NCI-H1105 treated with DMSO at 0.1 percent for 48 hours (cell line): ENCODE measurements at places on chromosomes 6 and 20.

GRCh38 chr20:15763366-15763765 is 809.9 kb downstream of the KIF16B start:
- no peak for DNase-seq

- DNase-seq: no peak
These were observed 55.0 kb downstream of the NOX3 start for GRCh38 chr6:155400654-155400965.

DNA sequence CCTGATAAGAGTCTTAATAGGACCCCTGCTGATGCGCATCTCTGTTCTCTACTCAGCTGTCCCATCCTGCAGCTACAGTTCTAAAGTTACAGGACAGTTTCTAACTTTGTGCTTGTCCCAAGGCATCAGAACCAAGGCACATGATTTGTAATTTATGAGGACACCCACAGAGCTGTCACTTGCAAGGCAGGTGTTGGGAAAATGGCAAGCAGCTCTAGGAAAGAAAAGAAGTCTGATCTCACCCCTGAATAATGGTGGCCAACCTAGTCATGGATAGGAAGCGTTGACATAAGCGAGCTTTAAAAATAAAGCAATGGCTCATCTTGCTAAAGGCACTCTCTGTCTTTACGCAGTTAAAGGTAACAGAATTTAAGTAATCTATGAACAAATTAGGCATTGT is 127.6 kb upstream of the VGLL2 start:
- DNase-seq: no peak

DNA sequence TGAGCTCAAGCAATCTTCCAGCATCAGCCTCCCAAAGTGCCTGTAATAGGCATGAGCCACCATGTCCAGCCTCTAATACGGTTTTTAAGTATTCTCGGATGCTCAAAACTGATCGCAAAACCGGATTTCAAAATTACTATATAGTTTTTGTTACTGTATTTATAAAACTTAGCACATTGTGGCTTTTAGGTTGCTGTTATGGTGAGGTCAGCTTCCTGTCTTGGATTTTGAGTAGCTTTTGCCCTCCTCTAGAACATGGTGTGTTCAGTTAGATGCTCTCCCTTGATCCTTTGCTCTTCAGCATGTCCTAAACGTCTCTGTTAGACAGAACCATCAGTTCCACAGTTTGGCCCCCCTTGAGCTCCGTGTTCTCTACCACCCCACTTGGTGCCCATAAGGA is 96.2 kb downstream of the RPP40 start:
- no peak for DNase-seq

DNA sequence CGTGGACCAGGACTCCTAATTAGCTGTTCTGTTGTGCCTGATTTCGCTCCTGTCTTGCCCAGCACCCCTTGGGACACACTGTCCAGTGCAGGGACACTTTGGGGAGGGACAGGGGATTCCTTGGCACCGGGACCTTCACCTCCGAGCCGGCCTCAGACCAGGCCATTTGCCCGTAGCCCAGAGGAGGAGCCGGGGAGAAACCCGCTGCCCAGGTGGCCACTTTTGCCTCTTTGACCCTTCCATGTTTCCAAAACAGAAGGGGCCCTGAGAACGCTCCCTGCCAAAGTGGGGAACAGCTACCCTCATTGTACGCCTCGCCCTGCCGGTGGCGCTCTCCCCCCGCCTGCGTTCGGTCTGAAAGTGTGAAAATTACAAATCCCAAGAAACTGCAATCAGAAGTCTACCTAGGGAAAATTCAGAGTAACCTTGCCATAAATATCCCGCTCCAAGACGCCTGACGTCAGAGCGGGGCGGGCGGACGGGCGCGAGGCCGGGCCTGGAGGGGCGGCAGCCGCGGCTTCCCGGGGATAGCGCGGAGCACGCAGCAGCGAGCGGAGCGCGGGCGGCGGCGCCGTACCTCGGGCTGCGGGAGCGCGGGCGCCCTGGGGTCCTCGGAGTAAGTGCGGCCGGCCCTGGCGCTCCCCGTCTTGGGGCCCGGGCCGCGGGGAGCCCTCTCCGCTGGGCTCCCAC is at the start of gene DAAM2:
TSS of gene DAAM2 (plus strand) at position 527 of the 690 bp plus-strand sequence. CDS start 63,927 bp downstream, outside the sequence.
- DNase-seq: peak; percentile 33

DNA sequence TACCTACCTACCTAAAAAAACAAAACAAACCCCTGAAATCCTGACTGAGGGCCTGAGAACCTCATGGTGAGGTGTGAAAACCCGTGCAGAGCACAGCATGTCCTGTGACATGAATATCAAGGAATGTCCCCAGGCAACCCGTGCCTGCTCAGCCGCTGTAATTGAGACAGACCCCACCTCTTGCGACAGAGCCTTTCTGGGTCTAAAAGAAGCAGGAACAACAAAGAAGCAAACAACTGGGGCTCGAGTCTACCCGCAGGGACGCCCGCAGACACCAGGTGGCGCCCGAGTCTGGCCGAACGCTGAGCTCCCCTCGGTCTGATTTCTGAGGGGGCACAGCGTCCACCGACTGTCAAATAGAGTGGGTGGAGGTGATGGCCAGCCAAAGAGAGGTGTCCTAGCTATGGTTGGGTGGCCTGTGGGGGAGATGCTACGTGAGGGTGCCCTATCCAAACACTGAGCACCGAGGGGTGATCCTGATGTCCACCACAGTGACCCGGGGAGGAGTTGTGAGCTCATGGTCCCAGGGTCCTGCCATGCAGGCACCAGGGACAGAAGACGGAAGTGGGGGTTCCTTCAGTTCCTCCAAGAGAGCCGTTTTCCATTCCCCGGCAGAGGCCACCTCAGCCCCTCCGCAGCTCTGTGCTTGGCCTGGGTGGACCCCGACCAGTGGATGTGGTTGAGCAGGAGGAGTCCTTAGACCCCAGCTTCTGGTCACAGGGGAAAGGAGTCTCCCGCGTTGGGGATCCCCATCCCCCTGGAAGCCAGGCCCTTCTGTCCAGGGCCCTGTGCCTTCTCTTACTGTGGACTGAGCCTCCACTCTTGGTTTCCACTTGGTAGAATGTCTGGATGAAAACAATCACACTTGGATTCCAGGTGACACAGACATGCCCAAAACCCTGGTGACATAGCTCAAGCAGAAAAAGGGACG is 268.2 kb downstream of the CDC5L start:
- DNase-seq: peak; percentile 54

DNA sequence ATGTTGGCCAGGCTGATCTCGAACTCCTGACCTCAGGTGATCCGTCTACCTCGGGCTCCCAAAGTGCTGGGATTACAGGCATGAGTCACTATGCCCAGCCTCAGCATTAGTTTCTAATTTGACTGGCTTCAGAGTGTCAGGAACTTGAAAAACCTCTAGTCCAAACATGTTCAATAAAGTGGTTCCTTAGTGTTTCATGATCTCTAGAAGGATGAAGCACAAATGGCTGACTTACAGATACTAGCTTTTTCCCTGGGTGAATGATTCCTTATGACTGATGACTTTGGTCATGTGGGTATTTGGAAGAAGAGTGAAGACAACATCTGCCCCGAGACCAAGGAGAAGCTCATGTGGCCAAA is 16.4 kb downstream of the GLYATL3 start:
- no peak for DNase-seq

DNA sequence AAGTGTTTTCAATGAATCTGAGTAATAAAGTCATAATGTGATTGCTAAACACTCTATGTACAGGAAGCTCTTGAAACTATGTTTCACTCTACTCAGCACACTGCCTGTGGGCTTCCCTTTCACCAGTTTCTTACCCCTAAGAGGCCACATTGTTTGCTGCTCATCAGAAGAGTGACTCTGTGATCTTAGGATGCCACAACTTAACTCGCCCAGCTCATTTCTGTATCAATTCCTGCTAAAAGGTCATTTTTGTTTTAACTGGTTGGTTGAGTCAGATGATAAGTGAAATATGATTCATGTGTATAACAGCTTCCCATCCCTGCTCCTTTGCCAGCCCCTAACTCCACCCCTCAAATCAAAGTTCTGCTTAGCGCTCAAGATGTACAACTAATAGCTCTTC is 9.8 kb upstream of the NDUFAF4 start:
- no peak for DNase-seq

- peak; percentile 99 for DNase-seq
These were observed at the start of gene CEP43 for GRCh38 chr6:166999145-166999883. TSS of gene CEP43 (plus strand) at chr6:166999397. CDS start at chr6:166999413, 16 bp downstream.

- DNase-seq: no peak
These were observed 522.1 kb upstream of the BTBD3 start for GRCh38 chr20:11395581-11395980.

GRCh38 chr6:169999367-169999766 is 247.9 kb downstream of the ERMARD start:
- no peak for DNase-seq

GRCh38 chr6:40606526-40606925 is 19.4 kb upstream of the LRFN2 start:
- no peak for DNase-seq

DNA sequence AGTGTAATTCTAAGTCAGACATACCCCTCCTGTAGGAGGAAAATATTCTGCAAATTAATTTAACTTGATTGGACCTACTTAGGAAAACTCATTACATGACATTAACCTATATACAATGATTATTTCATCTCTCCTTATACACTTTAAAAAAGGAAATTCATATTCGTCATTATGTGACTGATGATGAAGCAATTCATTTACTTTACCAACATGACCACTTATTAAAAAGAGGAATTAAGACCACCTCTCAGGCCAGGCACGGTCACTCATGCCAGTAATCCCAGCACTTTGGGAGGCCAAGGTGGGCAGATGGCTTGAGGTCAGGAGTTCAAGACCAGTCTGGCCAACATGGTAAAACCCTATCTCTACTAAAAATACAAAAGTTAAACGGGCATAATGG is 11.6 kb downstream of the AKIRIN2 start:
- DNase-seq: no peak

- peak; percentile 85 for DNase-seq
These were observed 5.2 kb downstream of the FNDC1 start for GRCh38 chr6:159174263-159174969.

GRCh38 chr6:15818491-15818890 is 155.7 kb upstream of the DTNBP1 start:
- no peak for DNase-seq

DNA sequence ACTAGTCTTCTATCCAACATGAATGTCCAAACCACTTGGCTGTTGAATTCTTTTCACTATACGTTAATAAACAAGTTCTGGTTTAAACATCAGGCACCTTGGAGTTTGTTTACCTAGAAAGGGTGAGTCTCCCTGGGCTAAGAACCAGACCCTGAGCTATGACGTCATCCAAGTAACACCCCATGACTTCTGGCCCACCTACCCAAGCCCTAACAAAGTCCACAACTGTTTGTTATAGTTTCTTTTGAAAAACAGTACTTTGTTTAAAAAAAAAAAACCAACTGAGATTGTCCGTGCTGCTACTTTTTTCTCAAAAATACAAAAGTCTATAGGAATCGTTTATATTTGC is 146.9 kb upstream of the BEND6 start:
- no peak for DNase-seq

DNA sequence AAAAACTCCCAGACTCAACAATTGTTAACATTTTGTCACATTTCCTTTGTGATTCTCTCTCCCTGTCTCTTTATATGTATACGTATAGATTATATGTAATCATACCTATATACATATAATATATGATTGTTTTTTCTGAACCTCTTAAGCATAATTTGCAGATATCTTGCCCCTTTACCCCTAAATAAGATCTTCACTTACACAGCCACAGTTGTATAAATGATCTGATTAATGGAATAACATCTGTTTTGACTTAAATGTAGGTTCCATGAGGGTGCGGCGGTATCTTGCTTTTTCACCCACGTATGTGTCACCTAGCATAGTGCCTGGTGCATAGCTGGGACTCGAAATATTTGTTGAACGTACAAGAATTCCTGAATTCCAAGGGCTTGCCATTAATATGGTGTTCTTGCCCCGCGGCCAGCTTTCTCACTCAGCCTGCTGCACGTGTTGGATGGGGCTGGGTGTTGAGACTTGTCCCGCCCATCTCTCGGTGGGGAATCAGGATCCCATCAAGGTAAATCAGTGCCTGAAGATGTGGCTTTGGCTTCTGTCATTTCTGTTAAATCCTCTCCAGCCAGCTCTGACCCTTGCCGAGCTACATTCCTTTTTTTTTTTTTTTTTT is 10.4 kb upstream of the MANBAL start:
- DNase-seq: no peak

DNA sequence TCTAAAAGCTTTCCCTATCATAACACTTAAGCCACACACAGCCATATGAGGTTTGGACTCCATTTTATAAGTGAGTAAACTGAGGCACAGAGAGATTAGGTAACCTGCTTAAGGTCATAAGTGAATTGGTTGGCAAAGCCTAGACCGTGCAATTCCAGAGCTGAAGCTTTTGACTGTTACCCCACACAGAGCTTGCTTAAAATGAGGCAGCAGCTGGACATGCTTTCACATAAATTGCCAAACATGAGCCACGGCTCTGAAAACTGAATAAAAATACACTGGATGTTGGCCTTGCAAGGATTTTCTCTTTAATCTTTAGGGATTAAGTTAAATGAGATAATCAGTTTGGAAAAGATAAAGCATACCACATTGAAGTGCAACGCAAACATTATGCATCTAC is 2.5 kb downstream of the RIPOR2 start:
- DNase-seq: no peak

DNA sequence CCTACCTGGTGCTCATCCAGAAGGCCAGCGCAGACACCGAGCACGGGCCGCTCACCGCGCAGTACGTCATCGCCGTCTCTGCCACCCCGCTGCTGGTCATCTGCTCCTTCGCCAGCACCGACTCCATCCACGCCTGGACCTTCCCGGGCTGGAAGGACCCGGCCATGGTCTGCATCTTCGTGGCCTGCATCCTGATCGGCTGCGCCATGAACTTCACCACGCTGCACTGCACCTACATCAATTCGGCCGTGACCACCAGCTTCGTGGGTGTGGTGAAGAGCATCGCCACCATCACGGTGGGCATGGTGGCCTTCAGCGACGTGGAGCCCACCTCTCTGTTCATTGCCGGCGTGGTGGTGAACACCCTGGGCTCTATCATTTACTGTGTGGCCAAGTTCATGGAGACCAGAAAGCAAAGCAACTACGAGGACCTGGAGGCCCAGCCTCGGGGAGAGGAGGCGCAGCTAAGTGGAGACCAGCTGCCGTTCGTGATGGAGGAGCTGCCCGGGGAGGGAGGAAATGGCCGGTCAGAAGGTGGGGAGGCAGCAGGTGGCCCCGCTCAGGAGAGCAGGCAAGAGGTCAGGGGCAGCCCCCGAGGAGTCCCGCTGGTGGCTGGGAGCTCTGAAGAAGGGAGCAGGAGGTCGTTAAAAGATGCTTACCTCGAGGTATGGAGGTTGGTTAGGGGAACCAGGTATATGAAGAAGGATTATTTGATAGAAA is 2.0 kb downstream of the SLC35D3 start:
- no peak for DNase-seq
